Putamen (tissue), 1 donor: ENCODE measurements at places on chromosomes 13 and 19.

- DNase-seq, result no peak
Measured at GRCh38 chr13:74747186-74747955, 613.2 kb upstream of the KLF12 start.

DNA sequence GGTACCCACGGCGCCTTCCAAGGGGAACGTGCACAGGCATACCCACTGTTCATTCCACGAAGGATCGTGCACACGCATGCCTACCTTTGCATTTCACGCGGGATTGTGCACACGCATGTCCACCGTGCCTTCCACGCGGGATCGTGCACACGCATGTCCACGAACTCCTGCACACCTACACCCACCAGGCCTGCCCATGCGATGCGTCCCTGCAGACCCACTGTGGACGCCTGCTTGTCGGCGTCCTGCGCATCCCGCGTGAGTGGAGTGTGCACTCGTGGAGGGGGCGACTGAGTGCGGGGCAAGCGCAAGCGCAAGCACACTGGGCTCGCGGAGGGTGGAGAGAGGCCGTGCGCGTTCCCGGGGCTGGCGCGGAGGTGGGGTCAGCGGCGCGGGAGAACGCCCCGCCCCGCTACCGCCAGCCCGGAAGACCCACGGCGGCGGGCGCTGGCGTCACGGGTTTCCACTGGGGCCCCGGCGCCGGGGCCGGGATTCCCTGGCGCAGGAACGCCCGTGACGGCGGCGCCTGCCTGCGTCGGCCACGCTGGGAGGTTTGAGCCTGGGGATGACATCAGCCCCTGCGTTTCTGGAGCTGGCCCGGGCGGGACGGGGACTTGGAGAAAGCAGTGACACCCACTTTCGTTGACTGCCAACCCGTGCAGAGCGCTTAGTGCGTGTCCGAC, 18.7 kb downstream of the GADD45B start:
- no peak for DNase-seq

- no peak for DNase-seq
Measured at GRCh38 chr13:92549276-92549675, 677.3 kb upstream of the GPC6 start.

GRCh38 chr13:91142572-91142971, 204.9 kb upstream of the MIR17HG start:
- DNase-seq, result no peak

- DNase-seq, result no peak
Measured at GRCh38 chr19:33681081-33681680, 59.4 kb downstream of the CHST8 start.

- DNase-seq, result no peak
Measured at GRCh38 chr19:10690341-10690781, 10.9 kb upstream of the QTRT1 start.
